ENCODE measurements at places on chromosomes 6 and 20. TPM values are rescaled to one million over a fixed set of nuclear protein-coding genes. Genes with fewer than 3 reads are reported as not detected.

- H3K27ac ChIP-seq: no peak overlapping the region
- no peak overlapping the region for H3K4me3 ChIP-seq
- H3K36me3 ChIP-seq: no peaks in the 10 kb centered on the region
These were observed 11.3 kb downstream of the NFATC2 start for GRCh38 chr20:51531141-51531710.

DNA sequence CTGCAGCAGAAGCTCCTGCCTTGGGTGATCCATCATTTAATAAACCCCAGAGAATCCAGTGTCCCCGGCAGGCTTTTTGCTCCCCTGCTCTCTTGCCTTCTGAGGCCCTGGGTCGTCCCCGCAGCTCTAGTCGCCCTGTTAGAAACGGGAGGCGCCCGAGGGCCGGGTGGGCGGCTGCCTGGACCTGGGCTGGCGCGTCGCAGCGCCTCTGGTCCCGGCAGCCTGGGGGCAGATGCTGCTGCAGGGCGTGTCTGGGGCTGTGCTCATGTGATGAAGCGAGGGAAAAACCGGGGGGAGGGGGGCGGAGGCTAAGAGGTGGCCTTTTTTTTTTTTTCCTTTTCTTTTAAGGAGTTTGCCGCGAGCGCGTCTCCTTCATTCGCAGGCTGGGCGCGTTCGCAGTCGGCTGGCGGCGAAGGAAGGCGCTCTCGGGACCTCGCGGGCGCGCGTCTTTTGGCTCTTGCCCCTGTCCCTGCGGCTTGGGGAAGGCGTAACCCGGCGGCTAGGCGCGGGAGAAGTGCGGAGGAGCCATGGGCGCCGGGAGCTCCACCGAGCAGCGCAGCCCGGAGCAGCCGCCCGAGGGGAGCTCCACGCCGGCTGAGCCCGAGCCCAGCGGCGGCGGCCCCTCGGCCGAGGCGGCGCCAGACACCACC, 394 bp downstream of the AKAP12 start:
- H3K4me1 ChIP-seq: peaks cover 10% of the 10 kb centered on the region
- peak overlapping the region; percentile 57 for H3K27ac ChIP-seq
- H3K27me3 ChIP-seq: peaks cover 3% of the 10 kb centered on the region

DNA sequence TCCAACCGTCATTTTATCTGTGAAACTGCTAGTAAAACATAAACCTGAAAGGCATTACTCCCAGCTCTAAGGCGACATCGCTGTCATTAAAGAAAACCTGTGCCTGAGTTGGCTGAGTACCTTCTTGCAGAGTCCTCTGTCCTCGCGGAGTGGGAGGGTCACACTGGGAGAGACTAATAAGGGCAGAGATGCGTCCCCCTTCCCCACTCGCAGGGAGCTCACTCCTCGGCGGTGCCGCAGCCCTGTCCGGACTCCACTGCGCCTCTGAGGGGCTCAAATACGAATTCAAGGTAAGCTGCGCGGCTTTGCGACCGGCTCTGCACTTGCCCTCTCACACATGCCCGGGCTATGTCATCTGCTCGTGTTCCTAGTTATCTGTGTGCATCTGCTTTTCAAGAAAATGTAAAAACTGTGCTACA, at the start of gene COL19A1:
COL19A1 (plus strand) TSS at position 206 of the 419 bp plus-strand sequence. CDS start 13,012 bp downstream, outside the sequence.
- H3K4me3 ChIP-seq: peak within 1 kb of the TSS; percentile 30
- no peaks in the 10 kb centered on the region for H3K36me3 ChIP-seq
- H3K27me3 ChIP-seq: no peaks in the 10 kb centered on the region

GRCh38 chr6:140480852-140481251, 1106.4 kb upstream of the CITED2 start:
- no peak for DNase-seq
- no peaks in the 10 kb centered on the region for H3K4me1 ChIP-seq
- H3K4me3 ChIP-seq: no peak overlapping the region
- no peak overlapping the region for H3K27ac ChIP-seq
- H3K27me3 ChIP-seq: no peaks in the 10 kb centered on the region
- H3K36me3 ChIP-seq: no peaks in the 10 kb centered on the region

GRCh38 chr6:3426927-3427686, 29.7 kb downstream of the SLC22A23 start:
- H3K4me3 ChIP-seq: no peak overlapping the region
- no peaks in the 10 kb centered on the region for H3K36me3 ChIP-seq
- no peak overlapping the region for H3K27ac ChIP-seq
- DNase-seq: no peak
- no peaks in the 10 kb centered on the region for H3K27me3 ChIP-seq
- peaks cover 6% of the 10 kb centered on the region for H3K4me1 ChIP-seq

DNA sequence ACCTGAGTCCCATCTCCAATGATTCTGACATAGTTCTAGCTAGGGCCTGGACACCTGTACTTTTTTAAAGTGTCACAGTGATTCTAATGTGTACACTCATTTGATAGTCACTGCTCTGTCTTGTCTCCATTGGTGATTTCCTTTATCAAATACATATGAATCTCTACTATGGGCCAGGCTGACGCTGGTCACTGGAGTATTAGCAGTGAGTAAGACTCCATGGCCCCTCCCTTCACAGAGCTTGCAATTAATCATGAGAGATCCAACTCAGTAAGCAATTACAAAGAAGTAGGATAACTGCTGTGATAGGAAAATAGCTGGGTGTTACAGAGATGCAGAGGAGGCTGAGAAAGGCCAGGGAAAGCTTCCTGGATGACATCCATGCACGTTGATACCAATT, 19.3 kb upstream of the SASH1 start:
- DNase-seq: no peak
- no peaks in the 10 kb centered on the region for H3K4me1 ChIP-seq
- H3K27ac ChIP-seq: no peak overlapping the region
- no peaks in the 10 kb centered on the region for H3K36me3 ChIP-seq

Gene IBTK
- total RNA-seq: 22.3 TPM

Gene DNAH8
- total RNA-seq: 0.05 TPM
